ENCODE measurements at places on chromosomes 4 and X.
A peak's percentile ranks its signal among the peaks of the same experiment; 100 is the strongest.

DNA sequence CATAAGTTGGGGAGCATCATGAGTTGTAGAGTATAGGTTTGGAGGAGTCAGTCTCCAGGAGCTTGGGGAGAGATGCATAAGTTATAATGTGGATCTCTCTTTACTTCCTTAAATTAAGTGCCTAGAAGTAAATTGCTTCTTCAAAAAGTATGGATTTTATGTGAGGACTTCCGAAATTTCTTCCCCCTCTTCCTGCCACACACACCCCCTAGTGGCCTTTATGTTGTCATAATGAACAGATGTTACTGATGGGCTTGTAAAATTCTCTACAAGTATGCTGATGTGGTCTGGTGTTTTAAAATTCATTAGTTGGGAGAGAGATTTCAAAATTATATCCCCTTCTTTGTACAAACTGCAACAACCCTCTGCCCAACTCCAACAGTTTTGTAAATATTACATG lies 2.3 kb upstream of the METTL14 start:
- peak; percentile 50 for DNase-seq

- DNase-seq, result no peak
These were observed 28.8 kb upstream of the PCSK1N start for GRCh38 chrX:48864210-48864609.

GRCh38 chrX:37348971-37349220 lies 268 bp upstream of the PRRG1 start:
- DNase-seq, result no peak

DNA sequence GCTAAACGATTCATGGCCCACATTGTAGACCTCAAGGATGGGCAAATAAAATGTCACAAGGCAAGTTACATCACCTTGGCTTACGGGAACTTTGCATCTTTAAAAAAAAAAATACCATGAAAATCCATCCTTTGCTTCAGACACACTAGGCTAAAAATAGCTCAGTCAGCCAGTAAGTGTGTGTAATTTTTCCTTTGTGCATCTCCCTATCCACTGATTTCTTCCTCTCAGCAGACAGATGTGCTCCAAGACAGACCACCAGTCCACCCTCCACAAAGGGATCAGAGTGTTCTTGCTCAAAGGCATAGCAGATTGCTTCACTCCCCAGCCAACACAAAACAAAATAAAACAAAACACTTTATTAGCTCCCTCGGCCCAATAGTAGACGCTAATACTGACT lies 14.6 kb downstream of the LDB2 start:
- no peak for DNase-seq

GRCh38 chrX:149638860-149639259 lies 7.3 kb upstream of the TMEM185A start:
- DNase-seq, result no peak

- DNase-seq, result no peak
These were observed 390.0 kb upstream of the NWD2 start for GRCh38 chr4:36854554-36854953.

- no peak for DNase-seq
These were observed 55.0 kb downstream of the BEX3 start for GRCh38 chrX:103431316-103431715.

GRCh38 chr4:17066972-17067371 lies 168.5 kb upstream of the LDB2 start:
- no peak for DNase-seq

- DNase-seq, result no peak
These were observed 162.8 kb downstream of the WDFY3 start for GRCh38 chr4:84803720-84804119.

DNA sequence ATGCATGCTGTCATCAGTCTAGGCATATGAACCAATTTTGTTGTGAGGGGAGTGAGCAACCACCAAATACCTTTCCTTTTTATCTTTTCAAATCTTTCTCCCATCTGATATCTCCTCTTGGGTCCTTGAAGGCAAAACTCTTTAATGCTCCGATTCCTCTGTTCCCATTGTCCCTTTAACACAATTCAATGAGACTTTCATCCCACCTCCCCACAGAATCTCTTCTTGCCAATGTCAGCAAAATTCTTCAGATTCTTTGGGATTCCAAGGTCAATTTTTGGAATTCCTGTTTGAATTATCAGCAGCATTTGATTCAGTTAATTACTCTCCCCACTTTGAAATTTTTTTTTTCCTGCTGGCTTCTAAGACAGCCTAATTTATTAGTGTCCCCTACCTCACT lies 232.7 kb downstream of the COX7B2 start:
- no peak for DNase-seq

DNA sequence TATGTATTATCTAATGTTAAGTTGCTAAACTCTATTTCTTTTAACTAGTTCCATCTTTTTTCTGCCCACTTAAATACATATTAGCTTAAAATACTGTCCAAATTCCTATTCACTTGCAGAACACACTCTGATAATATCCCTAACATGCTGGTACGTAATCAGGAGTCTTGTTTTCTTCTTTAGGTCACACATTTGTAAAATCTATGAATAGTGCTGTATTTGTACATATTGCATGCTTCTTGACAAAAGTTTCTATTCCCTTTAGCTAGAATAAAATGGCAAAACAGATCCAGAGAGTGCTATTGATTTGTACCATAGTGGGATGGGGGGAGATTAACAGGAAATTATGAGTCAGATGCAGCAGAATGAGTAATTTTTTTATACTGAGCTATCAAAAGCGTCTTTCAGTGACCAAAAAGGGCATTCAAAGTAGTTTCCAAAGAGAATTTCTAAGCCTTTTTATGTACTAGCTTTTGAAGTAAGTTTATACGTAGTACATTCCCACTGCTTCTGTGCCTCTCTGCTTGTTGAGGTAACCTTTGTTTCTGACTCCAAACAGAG lies 126.5 kb downstream of the PTPN13 start:
- no peak for DNase-seq

DNA sequence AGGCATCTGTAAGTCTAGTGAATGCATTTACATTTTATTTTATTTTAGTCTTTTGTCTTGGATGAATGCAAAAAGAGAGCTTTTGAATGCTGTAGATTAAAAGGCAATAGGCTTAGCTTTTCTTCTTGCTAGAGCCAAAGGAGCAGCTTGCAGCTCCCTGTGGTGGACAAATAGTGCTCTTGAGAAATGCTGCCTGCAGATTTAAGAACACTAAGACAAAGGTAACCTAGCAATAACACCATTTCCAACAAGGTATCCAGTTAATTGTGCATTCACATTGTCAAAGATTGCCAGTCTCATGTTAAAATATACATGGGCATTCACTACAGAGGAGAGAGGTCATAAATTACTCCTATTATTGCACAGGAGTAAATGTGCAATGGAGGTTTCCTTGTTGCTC lies 859.2 kb upstream of the PRKX start:
- DNase-seq, result no peak

DNA sequence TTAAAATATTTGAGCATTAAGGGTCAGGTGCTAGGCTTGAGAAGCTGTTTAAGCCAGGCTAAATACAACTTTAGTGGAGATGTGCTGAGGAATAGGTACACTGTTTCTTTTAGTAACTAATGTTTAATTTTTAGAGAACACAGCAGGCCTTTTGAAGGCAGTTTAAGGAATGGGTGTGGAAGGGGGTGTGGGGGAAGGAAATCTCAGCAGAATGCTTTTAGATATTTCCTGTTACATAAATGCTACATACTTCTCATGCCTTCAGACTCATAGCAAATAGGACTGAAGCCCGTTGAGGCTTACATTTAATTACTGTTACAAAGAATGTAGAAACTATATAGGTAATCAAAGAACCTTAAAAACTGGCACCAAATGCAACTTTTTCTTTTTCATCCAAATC lies 66.3 kb downstream of the WWC2 start:
- DNase-seq, result no peak

- peak; percentile 64 for DNase-seq
These were observed 383 bp upstream of the TBC1D19 start for GRCh38 chr4:26583538-26583864.

DNA sequence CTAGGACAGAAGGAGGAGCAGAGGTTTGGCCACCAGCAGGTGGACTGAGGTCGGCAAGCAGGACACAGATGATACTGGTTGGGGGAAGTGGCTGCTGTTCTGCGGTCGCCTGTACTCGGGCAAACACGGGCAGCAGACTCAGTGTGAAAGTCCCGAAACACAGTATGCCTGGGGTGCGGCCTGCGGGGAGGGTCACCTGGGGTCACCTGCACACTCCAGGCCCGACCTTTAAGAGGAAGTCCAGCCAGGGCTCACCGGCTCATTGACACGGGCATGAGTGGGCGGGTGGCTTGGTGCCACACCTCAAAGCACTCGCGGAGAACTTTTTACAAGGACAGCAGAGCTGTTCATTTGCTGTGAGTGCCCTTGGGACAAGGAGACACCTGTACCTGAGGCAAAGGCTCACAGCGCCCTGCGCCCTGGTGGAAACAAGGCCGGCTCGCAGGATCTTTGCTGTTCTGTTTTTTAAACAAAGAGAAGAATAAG lies 71.5 kb upstream of the MXD4 start:
- no peak for DNase-seq

DNA sequence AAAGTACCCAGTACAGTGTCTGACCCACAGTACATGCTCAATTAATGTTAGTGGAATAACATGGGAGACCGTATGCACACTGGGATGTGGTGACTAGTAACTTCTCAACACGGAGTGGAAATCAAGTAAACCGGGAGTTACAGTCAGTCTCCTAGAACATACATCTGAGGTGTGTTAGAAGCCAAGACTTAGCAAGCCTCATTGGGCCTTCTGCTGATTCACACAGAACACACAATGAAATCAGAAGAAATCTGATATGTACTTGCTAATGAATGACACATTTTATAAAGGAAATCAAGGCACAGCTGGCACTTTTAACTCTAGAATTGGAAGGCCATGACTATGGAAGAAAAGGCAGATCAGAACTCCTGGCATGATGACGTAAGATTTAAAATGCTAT lies 13.0 kb downstream of the TRAPPC2 start:
- no peak for DNase-seq

DNA sequence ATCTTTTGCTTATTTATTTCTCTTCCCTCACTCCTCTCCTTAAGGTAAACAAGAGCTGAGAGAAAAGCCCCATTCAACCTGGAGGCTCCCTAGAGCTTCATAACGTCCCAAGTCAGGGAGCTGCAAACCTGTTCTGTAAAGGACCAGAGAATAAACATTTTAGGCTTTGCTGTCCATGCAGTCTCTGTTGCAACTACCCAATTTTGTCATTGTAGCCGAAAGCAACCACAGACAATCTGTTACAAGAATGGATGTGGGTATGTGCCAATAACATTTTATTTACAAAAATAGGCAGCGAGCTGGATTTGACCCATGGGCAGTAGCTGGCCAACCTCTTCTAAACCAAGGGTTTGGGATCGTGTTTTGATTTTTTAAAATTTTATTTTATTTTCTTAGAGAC lies 71.3 kb upstream of the TBL1X start:
- DNase-seq, result no peak

- peak; percentile 12 for DNase-seq
These were observed 222.3 kb upstream of the AGTR2 start for GRCh38 chrX:115948018-115948923.

DNA sequence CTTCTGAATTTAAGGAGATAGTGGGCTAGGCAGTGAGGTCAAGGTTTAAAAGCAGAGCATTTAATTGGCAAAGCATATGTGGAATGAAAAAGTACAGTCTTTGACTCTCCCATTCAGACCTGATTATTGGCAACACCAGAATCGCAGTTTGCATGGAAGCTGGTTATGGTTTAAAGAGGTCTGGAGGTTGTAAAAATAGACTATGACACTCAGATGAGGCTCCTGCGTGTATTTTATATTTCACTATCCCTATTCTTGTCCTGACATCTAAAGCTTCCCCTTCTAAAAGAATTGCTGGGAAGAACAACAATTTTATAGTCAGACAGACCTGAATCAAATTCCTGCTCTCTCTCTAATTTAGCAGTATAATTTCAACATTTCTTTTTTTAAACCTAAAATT lies 302.9 kb downstream of the PCDH7 start:
- no peak for DNase-seq

DNA sequence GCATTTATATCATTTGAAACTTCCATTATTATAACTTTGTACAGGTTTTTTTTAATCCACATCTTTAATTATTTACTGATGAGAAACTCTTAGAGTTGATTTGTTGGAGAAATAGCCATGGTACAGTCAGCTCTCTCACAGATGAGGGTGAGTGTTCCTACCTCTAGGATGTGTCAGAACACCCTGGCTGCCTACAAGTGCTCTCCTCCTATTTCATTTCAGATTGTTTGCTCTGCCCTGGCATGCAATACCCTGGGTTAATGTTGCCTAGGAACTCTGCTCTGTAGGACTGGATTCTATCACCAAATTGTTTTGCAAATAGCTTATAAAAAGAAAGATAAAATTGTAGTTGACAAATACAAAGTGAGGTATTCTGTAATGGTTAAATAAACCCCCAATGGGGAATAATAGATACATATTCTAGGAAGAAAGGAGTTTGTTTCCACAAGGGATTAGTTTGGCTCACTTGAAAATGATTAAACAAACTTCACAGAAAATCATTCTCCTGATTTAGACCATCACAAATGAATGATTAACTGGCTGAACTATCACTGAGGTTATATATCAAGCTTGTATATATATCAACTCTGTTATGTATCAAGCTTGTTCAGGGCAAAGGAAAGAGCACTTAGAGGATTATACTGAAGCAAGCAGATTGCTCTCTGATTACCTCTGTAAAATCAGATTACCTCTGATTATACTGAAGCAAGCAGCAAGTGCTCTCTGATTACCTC lies 150.0 kb downstream of the PDE5A start:
- DNase-seq, result peak; percentile 86

GRCh38 chr4:158710814-158711213 lies 12.4 kb downstream of the PPID start:
- DNase-seq, result no peak

GRCh38 chr4:10611673-10612072 lies 72.9 kb downstream of the CLNK start:
- DNase-seq, result no peak

DNA sequence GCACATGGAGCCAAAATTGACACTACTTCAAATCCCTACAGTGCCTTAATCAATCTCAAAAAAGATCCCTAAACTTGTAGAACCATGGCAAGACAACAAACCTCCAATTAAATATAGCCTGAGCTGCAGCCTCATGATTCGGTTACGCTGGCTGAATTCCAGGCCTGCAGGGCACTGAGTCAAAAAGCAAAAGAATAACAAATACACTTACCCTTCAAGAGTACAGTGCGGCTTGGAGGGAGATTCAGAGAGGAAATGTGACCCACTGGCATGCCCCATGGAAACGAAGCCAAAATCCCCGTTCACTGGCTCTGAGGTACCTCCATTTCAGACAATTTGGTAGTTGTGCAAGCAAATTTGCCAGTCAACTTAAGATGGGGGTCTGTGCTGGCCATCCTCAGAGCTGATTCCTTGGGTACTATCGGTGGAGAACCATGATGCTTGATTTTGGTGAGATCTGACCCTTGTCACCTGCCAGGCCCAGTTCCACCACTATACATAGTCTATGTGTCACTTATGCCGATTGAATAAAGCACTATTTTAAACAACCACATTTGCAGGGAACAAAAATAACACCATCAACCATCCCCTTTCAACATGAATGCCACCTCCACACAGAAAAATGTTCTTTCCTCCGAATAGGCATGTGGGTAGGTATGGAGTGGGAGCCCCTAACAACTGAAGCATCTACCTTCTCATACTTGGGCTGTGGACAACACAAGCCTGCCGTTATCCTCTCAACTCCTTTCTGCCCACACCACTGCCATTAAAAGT lies 2.1 kb downstream of the C4orf54 start:
- DNase-seq, result no peak

GRCh38 chr4:173520921-173521466 lies 9.0 kb downstream of the HAND2 start:
- peak; percentile 24 for DNase-seq
